ENCODE measurements at places on chromosomes 1 and 21.
A peak's percentile ranks its signal among the peaks of the same experiment; 100 is the strongest.

DNA sequence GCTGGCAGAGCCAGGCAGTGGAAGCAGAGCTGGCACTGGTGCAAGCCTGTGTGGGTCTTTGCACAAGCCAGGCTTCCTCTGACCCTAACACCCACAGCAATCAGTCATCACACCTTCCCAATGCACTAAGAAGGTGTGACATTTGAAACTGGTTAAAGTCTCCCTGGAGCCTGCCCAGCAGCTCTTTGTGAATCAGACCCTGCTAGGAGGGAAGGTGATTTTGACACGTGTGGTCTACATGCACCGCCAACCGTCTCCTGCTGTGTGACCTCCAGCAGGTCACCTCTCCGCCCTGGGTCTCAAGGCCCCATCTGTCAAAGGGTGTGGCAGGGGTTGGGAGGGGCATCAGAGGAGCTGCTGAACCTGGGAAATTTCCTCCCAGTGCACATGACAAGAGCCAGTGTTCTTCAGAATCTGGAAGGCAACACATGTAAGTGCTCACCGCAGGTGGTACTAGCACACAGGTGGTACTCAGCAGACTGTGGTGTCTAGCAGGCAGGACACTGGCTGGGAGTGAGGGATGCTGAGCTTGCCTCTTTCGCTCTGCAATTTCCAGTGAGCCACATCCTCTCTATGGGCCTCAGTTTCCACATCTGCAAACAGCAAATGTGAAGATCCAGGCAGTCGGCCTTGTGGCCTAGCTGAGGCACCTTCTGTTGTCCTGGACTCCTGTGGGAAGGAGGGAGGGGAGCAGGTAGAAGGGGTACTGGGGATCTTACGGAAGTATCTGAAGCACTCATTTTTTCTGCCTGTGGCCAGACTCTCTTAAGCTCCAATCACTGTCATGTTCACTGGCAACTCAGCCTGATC is 123.2 kb downstream of the DMRTB1 start:
- DNase-seq: peak; percentile 57

DNA sequence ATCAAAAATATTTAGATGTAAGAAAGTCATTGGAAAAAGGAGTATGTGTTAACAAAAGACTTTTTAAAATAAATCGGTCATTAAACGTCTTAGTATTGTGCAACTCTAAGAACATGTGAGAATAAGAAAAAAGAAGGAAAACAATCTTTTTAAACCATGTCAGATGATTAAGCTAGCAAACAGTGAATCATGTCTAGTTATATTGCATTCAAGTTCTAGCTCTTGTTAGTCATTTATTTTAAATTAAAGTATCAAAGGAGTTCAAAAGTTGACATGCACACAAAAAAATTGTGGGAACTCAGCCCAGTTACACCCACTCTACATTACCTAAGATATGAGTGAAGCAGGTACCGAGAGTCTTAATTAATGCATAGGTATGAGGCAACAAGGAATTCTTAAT is 9.8 kb downstream of the FRRS1 start:
- DNase-seq: no peak

DNA sequence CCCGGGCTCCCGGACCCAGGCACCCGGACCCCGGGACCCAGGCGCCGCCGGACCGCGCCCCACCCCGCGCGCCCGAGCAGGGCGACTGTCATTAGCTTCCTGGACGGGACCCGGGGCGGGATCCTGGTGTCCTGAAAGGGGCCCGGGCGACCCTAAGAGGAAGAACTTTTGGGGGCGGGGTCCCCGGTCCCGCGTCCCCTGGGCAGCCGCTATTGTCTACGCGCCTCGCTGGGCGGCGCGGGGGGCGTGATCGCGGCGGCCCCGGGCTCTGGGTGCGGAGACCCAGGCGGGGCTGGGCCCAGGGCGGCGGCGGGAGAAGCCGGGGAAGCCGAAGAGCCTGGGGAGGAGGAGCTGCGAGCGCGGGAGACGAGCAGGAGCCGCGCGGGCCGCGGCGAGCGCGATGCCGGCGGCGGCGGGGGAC is 465 bp downstream of the HUNK start:
- DNase-seq: no peak

DNA sequence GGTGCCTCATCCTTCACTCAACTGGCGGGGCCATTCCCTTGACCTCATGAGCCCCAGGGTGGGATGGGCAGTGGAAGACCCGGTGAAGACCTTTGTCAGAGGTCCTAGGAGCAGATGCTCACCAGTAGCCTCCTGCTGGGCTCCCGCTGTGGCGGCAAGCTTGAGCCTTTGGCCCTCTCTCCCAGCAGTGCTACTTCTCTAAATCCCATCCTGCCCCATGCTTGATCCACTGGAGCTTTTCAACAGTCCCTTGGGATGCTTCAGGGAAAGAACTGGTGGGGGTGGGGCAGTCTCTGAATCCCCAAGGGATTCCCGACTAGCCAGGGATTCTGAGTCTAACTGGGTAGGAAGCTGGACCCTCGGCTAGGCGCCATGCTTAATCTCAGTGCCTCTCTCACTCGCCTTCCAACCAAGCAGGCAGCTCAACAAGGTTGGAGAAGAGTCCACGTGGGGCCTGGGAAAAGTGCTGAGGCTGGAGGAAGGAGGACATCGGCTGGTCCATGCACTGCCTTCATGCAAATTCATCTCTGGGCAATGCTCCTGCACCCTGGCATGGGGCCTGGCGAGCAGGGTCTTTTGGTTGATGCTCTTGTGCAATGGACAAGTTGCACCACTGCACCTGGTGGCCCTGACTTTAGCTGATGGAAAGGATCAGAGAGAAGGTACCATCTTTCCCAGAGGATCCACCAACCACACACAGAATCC is 190.3 kb downstream of the GRIK3 start:
- DNase-seq: no peak

- no peak for DNase-seq
These were observed 166.6 kb downstream of the DYRK1A start for GRCh38 chr21:37532868-37533780.

- DNase-seq: no peak
These were observed 10.4 kb downstream of the NUCKS1 start for GRCh38 chr1:205739348-205740160.

- DNase-seq: no peak
These were observed 289.8 kb downstream of the NTNG1 start for GRCh38 chr1:107430540-107431228.

GRCh38 chr1:223007935-223008334 is 135.1 kb downstream of the TLR5 start:
- no peak for DNase-seq

- DNase-seq: no peak
These were observed 73.2 kb upstream of the SGIP1 start for GRCh38 chr1:66460776-66461175.

DNA sequence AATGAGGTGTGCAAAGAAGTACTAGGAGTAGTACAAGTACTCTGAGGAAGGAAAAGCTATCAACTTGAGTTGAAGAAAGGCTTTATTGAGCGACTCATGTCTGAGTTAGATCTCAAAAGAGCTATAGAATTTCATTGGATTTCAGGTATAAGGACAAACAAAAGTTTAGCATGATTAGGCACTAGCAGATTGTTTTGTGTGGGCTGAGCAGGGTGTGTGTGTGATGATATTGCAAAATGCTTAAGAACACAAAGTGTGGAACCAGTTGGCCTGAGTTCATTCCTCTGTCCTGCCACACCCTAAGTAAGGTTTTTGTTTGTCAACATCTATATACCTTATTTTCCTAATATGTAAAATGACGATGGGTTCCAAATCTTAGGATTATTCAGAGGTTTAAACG is 158.9 kb downstream of the KCNK2 start:
- no peak for DNase-seq

- no peak for DNase-seq
These were observed 36.2 kb upstream of the TNFRSF1B start for GRCh38 chr1:12130466-12131130.

- DNase-seq: no peak
These were observed 19.2 kb downstream of the AGPAT3 start for GRCh38 chr21:43884012-43884860.

DNA sequence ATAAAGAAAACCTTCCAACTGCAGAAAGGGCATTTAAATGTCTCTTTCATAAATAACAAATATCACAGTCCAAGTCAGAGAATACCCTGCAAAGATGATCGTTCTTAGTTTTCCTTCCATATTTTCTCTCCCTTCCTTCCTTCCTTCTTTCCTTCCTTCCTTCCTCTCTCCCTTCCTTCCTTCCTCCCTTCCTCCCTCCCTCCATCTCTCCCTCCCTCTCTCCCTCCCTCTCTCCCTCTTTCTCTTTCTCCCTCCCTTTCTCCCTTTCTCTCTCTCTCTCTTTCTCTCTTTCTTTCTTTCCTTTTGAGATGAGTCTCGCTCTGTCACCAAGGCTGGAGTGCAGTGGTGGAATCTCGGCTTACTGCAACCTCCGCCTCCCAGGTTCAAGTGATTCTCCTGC is 29.0 kb upstream of the SCAF4 start:
- DNase-seq: no peak

GRCh38 chr1:216621536-216621935 is 101.7 kb downstream of the ESRRG start:
- DNase-seq: no peak

DNA sequence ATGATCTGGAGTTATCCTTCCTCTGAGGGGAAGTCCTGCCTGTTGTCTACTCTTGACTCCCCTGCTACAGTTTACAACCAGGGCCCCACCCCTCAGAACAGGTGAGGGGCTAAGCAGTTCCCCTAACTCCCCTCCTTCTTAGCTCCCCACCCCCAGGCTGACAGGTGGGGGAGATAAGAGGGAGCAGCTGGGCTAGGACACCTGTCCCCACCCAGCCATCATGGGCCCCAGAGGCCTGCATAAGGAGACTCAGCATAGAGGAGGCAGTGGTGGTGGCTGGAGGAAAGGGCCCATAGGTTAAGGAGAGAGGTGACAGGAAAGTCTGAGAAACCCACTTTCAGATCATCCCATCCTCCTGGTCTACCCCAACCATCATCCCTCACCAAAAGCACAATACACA is 6.8 kb downstream of the MEF2D start:
- DNase-seq: no peak

DNA sequence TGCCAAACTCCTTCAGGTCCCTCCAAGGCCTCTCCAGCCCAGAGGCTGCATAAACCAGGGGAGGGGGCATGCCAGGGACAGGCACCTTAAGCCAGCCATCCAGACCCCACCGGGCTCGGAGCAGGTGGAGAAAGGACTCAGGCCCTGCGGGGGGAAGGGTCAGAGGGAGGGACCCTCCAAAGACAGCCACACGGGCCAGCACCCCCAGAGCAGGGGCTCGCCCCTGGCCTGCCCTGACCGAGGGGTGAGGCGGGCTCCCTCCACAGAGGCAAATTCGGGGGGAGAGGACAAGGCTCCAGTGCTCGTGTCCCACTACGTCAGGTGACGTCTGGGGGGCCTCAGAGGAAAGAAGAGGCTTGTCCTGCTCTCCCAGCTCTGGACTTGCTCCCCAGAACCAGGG is 8.2 kb downstream of the MEGF6 start:
- no peak for DNase-seq

DNA sequence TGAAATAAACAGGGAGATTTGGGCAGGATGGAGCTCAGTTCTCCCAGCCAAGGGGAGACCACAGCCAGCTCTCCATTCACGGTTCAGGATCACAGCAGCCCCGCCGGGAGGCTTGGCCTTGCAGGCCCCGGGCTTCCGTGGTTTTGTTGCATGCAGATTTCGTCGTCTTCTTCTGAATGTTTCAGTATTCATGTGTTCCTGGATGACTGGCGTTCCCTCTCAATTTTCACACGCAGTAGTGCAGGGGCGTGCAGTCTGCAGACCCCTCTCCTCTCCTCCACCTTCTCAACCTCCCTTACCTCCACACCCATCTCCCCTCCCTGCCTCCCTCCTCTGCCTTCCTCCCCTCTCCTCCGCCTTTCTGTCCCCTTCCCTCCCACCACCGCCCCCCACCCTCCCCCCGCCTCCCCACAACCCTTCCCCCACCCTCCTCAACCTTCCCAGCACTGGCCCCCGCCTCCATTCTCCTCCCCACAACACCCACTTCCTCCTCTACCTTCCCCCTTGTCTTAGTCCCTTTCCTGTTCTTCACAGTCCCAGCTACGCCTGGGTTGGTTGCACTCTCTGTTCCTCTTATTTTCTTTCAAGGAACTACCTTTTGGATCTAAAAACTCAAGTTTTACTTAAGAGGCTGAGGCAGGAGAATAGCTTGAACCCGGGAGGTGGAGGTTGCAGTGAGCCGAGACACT is 8.4 kb upstream of the SLC19A1 start:
- DNase-seq: no peak

DNA sequence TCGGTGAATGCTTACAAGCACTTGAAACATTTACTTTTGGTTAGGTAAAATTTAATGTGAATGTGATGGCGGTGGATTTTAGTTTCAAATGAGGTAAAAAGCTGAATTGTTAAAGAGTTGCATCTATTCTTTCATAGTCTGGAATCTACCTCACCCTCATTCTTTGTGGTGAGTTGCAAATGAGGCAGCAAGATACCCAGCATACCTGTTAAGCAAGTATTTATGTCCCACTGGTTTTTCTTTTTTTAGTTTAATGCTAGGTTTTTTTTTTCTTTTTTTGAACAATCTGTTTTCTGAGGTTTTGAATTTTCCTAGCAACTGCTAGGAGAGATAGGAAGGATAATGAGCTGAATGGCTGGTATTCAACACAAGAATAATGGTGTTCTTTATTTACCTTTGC is 127.9 kb upstream of the CACYBP start:
- DNase-seq: no peak

DNA sequence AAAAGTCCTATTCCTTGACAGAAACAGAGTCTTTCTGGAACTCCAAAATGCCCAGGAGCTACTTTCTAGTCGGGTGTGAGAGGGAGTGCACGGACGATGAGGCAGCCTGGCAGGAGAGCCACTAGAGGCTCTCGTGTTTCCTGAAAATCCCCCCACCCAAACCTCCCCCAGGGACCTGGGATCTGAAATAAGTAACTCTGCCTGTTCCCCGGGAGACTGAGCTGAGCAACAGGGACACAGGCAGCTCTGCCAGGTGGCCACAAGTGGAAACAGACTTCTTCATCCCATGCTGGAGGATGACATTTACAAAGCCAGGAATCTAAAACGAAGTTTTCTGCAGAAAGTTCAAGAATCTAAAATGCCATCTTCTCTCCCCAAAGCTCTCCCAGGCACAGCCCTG is 77.1 kb downstream of the ITPKB start:
- DNase-seq: no peak

- DNase-seq: no peak
These were observed 8.2 kb downstream of the HCRTR1 start for GRCh38 chr1:31625561-31626222.

DNA sequence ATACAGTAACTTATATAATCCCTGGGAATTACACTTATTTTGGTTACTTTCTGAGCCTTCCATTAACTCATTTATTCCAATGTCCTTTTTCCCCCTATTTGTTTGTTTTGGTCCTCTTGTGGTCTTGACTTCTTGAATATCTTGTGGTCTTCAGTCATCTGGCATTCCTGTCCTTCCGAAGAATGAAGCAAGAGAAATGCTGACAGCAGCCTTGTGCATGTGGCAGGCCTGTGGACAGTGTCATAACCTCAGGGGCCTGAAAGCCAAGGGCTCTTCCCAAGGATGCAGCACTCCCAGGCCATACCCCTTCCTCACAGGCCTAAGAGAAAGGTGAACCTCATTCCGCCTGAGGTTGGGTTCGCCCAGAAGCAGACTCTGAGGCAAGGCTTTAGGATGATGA is 470.2 kb downstream of the DISC1 start:
- no peak for DNase-seq

DNA sequence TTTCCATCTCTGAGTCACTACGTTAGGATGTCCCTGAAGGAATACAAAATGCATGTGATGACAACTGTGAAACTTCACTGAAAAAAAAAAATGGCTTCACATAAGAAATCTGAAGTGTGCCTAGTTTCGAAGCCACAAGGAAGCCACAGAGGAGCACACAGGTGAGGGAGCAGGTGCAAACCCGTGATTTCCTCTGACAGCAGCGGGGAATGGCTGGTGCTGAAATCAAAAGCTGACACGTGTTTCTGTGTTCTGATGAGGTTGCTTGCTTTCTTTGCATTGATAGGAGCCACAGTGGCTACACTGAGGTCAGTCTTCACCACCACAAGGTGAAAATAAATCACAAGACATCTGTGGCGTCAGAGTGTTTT is 105.7 kb upstream of the TLR5 start:
- peak; percentile 26 for DNase-seq
